NCI-H2029 (cell line): ENCODE measurements at places on chromosomes 11 and 22.

GRCh38 chr11:12789596-12790215 is 115.5 kb downstream of the TEAD1 start:
- DNase-seq, result no peak

DNA sequence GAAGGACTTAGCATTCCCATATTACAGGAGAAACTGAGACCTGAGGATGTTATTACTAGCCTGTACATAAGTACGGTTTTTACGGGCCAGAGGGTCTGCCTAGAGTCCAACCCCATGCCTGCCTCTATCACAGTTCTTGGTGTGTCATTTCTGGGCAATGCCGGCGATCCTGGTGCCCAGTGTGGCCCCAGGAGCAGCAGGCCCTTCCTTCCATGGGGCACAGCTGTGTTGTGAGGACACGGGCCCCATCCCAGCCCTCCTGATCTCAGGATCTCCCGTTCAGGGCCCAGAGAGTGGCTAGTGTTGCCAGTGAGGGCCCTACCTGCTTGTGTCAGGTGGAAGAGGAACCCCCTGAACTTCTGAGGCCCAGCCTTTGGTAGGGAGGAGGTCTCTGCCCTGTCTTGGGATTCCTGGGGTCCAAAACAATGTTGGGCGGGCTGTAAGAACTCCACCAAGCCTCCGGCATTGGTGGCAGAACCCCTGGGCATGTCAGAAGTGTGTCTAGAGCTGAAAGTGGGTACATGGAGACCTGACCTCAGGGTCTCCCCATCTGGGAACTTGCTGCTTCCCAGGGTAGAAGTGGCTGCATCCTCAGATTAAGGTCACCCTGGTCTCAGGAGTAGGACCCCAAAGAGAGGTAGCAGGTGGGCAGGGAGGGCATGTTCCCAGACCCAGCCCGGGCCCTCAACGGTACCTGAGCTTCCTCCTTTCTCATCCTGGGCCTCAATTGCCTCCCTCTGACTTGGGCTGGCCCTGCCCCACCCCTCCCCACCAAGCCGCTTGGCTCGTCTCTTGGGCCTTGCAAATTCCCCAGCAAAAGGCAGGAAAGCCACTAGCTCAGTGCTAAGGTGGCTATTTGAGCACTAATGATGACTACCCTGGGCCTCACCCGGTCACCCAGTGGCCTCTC is 74.6 kb upstream of the KCNQ1OT1 start:
- DNase-seq, result no peak

DNA sequence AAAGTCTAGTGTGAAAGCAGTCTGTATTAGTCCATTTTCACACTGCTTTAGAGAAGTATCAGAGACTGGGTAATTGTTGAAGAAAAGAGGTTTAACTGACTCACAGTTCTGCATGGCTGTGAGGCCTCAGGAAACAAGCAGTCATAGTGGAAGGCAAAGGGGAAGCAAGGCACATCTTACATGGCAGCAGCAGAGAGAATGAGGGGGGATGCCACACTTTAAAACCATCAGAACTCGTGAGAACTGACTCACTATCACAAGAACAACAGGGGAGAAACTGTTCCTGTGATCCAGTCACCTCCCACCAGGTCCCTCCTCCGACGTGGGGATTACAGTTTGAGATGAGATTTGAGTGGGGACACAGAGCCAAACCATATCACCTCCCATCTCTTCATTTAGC is 13.8 kb upstream of the TUBA8 start:
- no peak for DNase-seq

GRCh38 chr11:128685402-128686020 is 8.4 kb upstream of the FLI1 start:
- no peak for DNase-seq

DNA sequence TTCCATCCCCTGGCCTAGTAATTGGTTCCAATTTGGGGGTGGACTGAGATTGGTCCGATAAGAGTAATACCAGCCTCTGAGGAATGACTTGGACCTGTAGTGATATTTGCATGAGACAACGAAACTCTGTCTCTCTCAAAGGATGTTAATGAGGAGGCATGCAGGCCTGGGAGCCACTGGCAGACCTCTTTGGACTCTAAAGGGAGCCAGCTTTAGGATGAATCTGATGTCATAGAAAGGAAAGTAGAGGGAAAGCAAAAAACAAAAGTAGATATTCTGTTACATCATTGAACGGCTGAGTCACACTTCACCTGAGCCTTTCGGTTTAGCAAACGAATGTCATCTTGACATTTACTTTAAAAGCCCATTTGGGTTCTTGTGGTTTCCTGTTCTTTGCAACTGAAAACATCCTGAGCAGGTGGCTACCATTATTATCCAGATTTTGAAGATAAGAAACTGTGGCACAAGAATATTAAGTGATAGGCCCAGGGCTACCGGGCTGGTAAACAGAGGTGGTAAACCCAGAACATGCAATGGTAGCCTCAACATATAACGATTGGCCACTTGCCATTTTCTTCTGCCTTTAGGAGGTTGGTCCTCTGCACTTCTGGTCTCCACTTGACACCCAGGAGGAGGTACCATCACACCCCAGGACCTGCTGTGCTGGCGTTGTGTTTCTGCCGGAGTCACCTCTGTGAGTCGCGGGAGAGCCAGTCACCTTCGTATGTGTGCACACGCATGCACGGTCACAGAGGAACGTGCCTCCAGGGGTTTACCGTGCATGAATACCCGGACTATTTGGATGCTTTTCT is 42.7 kb downstream of the RTL6 start:
- DNase-seq, result peak; percentile 76

GRCh38 chr11:34053161-34053686 is 1.7 kb downstream of the CAPRIN1 start:
- peak; percentile 38 for DNase-seq

DNA sequence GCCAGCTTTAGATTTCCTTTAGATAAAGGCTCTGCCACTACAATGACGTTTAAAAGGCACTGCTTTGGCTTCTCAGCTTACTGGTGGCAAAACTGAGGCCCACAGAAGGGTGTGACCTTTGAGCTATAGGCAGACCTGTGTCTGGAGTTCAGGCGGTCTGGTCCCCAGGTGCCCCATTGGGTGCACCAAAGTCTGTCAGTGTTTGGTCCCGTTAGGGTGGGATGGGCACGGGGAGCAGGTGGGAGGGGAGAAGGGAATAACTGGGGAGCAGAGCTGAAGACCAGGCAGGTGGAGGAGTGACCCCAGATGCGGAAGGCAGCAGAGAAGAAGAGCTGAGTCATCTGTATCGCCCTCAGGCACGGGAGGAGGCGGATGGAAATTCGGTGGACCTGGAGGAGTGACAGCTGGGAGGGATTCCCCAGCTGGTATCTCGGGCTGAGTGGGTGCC is 45.3 kb upstream of the GCAT start:
- DNase-seq, result no peak

GRCh38 chr11:79414644-79415317 is 26.0 kb downstream of the TENM4 start:
- no peak for DNase-seq

DNA sequence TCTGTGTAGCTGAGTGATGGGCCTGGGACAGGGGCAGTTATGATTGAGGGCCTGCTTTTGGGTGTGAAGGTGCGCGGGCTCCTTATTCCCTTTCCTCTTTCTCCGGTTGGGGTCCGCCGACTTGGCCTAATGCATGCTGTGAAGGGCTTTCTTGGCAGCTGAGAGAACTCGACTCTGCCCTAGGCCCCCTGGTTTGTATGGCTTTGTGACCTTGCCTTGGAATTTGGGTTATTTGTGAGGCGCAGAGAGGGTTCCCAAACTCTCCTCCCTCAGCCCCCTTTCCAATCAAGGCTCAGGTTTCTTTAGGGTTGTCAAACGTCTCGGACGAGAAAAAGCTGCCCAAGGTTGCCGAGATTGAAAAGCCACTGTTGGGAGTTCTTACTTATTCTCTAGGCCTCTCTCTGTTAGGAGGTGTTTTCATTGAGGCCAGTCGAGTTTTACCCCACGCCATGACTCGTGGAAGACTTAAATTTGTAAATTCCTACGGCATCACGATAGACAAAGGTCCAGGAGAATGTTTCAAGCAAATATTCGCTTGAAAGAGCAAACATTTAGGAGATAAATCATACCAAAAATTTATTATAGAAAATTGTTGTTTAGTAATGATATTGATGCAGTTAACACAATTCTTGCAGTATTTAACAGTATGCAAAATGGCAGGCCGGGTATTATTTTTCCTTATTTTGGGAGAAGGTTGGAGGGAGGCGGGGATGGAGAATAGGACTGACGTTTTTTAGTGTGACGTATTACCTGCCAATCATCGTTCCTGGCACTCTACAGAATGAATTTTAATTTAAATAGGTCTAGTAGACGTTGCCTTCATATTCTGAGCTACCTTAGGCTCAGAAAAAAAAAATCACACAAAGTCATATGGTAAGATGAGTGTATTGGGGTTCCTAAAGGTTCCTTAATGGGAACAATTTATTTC is 689 bp downstream of the PDHX start:
- no peak for DNase-seq

- no peak for DNase-seq
Measured at GRCh38 chr11:107707215-107707671, 4.6 kb downstream of the SLN start.

- no peak for DNase-seq
Measured at GRCh38 chr11:33721426-33721825, 14.8 kb downstream of the CD59 start.

DNA sequence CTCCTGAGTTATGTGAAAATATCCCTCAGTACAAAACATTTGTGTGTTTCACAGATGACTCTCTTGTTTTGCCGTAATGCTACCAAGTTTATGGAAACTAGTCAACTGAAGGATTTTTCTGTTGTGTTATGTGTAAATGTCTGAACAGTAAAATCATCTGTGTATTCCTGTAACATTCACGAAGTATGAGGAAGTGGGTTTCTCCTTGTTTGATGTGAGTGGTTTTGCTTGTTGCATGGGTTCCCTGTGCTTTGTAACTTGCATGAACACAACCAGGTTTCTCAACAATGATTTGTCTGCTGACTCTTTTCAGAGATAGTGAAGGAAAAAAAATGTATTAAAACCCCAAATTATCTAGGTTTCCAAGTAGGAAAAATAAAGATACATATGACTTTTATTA is 138.1 kb downstream of the PGR start:
- DNase-seq, result no peak

DNA sequence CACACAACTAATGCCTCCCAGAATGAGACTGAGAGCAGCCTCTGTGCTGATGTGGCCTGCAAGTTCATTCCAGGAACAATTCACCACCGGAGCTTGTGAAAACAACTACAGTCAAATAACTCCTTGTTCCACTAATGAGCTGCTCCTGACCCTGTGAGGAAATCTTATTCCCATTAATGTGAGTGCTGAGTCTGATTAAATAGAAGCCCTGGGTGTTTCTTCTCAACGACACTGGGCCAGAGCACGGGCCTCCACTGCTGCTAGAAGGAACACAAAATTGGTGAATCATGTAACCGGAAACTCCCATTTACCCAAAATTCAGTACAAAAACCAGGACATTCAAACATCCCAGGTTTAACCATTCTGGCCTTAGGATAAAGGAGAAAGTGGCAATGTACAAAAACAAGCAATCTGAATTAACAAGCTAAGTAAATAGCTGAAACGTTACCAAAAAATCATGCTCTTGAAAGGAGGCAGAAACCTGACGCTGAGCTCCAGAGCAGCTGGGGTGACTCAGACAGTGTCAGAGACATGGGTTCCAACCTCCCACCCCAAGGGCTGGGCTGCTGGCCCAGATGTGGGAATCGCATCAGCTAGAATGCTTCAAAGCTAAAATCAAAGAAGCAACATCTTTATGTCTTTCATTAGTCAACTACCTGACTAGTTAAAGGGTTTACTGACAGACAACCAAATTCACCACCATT is 26.7 kb downstream of the SERGEF start:
- peak; percentile 20 for DNase-seq

GRCh38 chr11:72743321-72744221 is 8.6 kb downstream of the ARAP1 start:
- no peak for DNase-seq

- DNase-seq, result no peak
Measured at GRCh38 chr11:73233211-73233610, 15.1 kb downstream of the P2RY2 start.

DNA sequence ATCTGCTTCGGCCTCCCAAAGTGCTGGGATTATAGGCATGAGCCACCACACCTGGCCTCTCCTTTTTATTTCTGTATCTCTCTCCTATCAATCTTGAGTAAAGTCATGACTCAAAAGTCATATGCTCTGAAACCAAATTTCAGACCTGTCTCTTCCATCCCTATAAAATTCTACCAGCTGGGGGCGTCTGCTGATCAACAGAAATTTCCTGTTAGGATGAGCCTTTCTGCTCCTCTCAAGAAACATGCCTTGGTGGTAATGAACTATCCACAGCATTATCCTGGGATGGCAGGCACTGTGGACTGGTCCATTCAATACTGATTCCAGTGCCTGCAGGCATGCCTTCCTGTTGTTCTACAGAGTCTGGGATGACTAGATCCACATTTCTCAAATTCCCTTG is 472.6 kb downstream of the NELL1 start:
- DNase-seq, result no peak

- no peak for DNase-seq
Measured at GRCh38 chr11:116386118-116386699, 386.6 kb downstream of the BUD13 start.

GRCh38 chr11:17673951-17674350 is 45.4 kb upstream of the MYOD1 start:
- DNase-seq, result no peak

GRCh38 chr11:92264350-92264749 is 39.7 kb downstream of the FAT3 start:
- DNase-seq, result no peak

DNA sequence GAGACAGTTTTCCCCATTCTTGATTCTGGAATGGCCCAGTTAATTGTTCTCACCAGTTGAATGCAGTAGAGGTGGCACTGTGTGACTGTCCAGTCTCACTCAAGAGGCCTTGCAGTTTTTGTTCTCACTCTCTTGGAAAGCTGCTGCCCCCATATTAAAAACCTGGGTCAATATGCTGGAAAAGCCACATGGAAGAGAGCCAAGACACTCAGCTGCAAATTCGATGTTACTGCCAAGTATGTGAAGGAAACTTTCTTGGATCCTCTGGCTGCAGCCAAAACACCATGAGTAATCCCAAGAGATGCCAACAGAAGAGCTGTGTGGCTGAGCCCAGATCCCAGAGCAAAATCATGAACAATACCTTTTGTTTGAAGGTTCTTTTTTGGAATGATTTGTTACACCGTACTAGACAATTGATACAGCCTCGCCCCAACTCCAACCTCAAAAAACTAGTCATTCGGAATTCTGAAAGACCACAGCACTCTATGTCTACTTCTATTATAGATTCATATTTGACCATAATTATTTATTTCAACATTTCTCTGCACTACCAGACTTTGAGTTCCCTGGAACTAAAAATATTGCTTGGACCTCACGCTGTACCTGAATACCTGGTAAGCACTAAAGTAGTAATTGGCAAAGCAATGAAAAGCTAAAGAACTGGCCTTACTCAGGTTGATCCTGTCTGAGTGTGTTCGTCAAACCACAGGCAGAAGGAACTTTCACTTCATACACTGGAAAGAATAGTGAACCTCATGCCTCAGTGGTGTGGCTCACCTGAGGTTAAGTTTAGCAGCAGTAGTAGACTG is 378.8 kb downstream of the ETS1 start:
- DNase-seq, result no peak
